ENCODE measurements at places on chromosomes 2 and 18. TPM values are rescaled to one million over a fixed set of nuclear protein-coding genes. Genes with fewer than 3 reads are reported as not detected.
A peak's percentile ranks its signal among the peaks of the same experiment; 100 is the strongest.

GRCh38 chr2:7132753-7133152 lies 215.5 kb downstream of the RNF144A start:
- DNase-seq = no peak

DNA sequence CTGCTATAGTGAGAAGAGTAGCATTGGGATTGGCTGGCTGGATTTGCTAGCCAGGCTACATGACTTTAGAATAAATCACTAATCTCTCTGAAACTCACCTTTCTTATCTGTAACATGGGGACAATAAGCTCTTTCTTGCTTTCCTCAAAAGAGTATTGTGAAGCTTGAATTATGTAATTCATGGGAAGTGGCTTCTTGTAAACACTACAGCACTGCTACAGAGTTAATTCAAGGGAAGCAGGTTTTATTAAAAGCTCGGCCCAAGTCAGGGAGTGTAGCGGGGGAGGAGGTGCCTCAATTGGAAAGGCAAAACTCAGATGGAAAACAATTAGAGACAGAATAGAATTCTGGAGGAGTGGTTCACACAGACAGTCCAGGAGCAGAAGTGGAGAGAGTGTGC lies 100.9 kb upstream of the CELF4 start:
- no peak for DNase-seq

DNA sequence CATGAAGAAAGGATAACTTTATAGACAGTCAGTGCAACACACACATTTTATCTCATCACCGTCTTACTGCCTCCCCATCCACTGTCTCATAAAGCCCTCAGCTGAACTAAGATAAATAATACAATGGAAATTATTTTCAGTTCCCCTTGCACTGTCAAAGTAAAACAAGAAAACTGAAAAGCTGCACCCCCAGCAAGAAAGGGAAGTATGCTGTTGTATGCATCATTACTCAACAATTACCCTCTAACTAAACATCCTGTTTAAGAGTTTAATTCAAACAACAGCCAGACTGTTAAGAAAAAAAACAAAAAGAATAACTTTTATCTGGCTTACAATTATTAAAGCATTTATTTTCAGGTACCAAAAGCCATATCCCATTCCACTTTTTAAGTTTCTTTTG lies 25.0 kb downstream of the MPPE1 start:
- no peak for DNase-seq

GRCh38 chr2:99648178-99648844 lies 158.5 kb upstream of the REV1 start:
- DNase-seq = peak; percentile 4

DNA sequence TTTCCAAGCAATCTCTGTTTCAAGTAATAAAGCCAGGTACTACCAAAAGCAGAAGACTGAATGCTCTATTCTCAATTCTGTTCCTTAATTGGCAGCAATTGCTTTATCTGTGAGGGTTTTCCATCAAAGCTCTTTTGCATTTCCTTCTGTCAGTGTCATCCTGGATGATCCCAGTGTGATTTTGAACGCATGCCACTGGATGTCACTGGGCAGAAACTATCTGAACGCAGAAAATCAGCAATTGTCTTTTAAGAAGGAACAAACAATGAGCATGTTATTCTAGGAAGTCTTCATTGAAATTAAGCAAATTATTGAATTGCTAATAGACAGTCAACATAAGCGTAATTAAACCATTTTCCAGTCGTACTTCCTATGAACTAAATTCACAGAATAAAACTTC lies 259.0 kb upstream of the REG3G start:
- no peak for DNase-seq

GRCh38 chr2:138814123-138814898 lies 34.1 kb upstream of the NXPH2 start:
- peak; percentile 70 for DNase-seq

- DNase-seq = no peak
Measured at GRCh38 chr18:34632321-34632720, 77.8 kb upstream of the DTNA start.

DNA sequence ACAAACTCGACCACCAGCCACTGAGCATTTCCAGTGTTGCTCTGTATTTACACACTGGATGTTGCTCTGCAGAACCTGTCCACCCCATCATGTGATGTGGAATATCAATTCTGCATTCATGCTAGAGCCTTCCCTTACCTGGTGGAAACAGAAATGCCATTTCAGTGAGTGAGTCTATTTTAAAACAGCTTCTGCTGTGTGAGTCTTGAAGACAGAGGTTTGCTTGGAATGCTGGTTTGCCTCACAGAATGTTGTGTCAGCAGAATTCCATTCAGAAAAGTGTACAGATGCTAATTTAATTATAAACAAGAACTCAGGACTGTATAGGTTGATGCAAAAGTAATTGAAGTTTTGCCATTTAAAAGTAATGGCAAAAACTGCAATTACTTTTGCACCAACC lies 118.3 kb downstream of the MAP3K20 start:
- peak; percentile 41 for DNase-seq

- no peak for DNase-seq
Measured at GRCh38 chr18:23943903-23944624, 70.5 kb upstream of the TTC39C start.

DNA sequence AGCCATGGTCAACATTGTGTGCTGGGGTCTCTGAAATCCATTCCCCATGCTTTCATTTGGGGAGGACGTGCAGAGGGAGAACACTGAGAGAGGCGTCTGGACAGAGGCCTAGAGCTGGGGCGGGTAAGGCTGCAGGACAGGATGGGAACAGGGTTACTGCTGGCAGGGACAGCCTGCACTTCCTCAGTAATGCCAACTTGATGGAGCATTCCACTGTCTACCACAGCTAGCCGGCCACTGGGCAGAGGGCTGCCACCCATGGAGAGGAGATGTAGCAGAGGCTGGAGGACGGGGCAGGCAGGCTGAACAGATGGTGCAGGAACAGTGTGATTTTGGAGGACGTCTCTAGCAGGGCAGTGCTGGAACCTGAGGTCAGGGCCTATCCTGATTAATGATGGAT lies 29.3 kb downstream of the MRPL33 start:
- DNase-seq = no peak

- no peak for DNase-seq
Measured at GRCh38 chr2:152676461-152676860, 40.8 kb downstream of the PRPF40A start.

GRCh38 chr18:61856678-61857077 lies 36.1 kb downstream of the RNF152 start:
- no peak for DNase-seq

DNA sequence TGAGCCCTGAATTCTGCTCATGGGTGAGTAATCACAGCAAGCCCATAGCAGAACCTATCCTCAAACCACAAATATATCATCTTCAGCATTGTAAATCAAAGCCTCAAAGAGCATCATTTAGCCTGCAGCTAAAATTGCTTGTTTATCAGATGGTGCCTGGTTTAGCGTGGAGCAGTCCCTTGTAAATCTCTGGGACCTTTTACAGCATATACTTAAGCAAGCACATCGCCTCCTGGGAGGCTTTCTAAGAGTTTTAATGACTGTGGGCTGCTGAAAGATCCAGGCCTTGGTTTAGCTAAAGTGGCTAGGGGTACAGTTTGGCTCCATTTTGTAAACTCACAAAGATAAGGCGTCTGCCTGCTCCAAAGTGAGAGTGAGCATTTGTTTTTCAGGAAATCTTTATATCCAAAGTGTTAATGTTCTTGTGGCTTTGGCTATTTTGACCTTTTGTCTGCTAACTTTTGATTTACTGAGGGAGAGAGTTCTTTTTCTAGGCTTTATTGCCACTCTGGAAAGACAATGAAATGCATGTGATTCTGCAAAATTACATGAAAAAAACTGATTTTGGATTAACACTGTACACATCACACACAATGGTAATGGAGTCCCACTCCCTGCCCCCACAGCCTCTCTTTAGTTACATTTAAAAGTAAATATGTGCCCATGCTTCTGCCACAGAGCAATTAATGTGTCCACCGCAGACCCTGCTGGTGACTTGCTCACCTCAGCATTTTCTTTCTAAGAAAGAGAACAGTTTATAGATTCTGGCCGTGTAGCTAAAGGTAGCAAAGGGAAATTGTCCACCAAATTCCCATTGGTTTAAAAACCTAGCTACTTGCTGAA lies 194.8 kb downstream of the LNPK start:
- no peak for DNase-seq

GRCh38 chr2:141439524-141439923 lies 691.3 kb downstream of the LRP1B start:
- no peak for DNase-seq

- DNase-seq = peak; percentile 60
Measured at GRCh38 chr2:237859533-237860272, at the start of gene RAMP1. Gene RAMP1, plus strand, starts transcription at chr2:237859623. Its CDS starts 53 bp downstream, at chr2:237859676.

DNA sequence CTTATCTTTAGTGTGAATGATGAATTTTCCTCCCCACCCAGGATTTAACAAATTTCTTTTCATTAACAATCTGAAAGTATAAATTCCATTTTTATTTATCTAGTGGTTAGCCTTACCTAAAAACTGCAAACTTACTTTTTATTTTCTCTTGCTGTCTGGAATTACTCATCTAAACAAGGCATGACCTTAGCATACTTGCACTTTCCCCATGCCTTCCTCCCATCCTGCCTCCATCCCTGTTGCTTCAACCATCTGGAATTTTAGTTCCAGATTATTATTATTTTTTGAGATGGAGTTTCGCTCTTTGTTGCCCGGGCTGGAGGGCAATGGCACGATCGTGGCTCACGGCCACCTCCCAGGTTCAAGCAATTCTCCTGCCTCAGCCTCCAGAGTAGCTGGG lies 35.6 kb downstream of the GDF7 start:
- DNase-seq = no peak

- DNase-seq = no peak
Measured at GRCh38 chr2:60547841-60548240, 5.6 kb downstream of the BCL11A start.

DNA sequence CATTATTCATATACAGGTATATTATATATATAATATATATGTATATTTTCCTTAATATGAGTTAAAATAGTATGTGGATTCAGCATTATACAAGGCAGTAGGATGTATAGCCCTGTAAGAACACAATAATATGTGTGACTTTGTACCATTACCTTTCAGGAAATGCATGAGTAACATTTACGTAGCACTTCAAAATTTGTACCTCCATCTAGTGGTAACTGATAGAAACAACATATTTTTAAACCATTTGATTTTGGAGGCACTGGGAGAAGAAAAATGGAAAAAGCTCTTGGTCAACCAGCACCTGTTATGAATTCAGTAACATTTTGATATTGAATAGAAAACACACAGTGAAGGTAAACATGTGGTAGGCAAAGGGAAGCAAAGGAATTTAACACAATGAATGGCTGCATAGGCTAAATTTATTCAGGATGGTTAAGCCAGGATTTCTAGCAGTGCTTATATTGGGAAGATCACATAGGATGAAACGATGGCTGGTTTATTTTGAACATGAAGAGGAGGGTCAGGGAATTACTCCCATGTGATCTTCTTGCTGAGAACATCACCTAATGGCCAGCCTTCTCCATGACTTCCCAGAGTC lies 565.5 kb downstream of the CCDC85A start:
- DNase-seq = peak; percentile 52

DNA sequence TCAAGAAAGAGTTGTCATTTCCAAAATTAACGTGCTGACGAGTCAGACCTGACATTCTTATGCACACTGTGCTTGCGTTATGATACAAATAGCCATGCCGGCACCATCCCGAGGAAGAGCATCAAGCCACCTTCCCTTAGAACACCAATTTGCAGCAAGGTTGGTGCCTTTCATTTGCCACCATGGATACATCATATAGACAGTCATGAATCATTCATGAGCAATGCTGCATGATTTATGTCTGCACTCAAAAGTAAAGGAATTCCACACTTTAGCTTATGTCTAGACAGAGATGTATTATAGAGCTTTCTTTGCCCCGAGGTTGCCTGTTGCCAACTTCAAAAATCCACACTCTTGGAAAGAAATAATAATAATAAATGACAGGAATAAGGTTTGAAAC lies 166.9 kb downstream of the VWC2L start:
- no peak for DNase-seq

GRCh38 chr18:53038608-53039007 lies 698.6 kb downstream of the DCC start:
- DNase-seq = no peak

GRCh38 chr2:30569946-30570345 lies 122.9 kb downstream of the LCLAT1 start:
- DNase-seq = no peak

GRCh38 chr2:20212459-20212870 lies 12.5 kb downstream of the SDC1 start:
- DNase-seq = no peak

DNA sequence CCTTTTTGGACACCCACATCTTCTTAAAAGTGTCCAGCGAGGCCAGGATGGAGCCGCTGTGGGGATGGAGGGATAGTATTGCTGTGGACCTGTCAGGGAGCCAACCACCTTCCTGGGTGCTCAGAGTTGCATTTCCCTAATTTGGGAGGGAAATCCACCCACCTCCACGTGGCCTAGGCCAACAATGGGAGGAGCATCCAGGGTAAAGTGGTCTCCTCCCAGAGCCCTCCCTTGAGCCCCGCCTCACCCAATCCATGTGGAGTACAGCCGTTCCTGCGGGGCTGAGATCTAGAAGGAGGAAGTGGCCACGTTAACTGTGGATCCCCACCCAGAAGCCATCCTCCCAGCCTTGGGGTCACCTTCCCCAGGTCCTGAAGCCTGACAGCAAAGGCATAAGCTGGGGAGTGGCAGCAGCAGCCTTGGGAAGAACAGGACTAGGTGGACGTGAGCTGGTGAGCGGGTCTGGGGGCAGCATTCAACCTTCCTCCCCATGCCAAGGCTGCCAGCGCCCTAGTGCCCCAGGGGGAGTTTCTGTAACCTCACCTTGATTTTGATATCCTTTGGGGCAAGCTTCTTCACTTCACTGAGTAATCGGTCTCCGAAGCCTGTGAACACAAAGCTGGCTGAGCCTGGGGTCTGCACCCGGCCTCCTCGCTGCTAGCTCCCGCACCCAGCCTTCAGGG lies 6.8 kb downstream of the ACTR1B start:
- DNase-seq = peak; percentile 35

DNA sequence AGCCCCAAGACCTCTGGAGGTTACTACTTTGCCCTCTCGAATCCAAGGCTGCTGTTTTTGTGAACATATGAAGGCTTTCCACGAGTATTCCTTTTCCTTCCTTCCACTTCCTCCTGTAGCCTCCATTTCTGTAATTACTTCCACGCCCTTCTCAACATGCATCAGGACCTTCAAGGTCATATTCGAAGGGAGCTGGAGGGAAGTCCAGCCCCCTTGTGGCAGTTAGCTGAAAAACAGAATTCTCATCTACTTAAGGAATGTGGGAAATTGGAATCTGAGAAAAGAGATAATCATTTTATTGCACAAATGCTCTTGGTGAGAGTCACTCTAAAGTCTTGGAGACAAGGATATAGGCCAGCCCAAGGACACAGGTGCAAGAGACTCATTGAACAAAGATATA lies 1000.2 kb downstream of the TDRD15 start:
- DNase-seq = peak; percentile 31

Gene PFN4
- total RNA-seq = 0.28 TPM

Gene ATP6V1C2
- 0.14 TPM for total RNA-seq

Gene RHOB
- total RNA-seq = 26.9 TPM

Gene DNAJC5G
- total RNA-seq = 0.39 TPM

Gene MEP1B
- not detected for total RNA-seq

Gene LRRTM4
- 15.4 TPM for total RNA-seq

Gene GCKR
- not detected for total RNA-seq

Gene TBR1
- not detected for total RNA-seq

Gene IL36G
- total RNA-seq = 0.70 TPM

Gene TRIM54
- total RNA-seq = 3.3 TPM

Gene FARP2
- 22.6 TPM for total RNA-seq

Data from GM23338 (cell line).